HFFc6 (cell line): ENCODE measurements at places on chromosomes 2 and 18.

DNA sequence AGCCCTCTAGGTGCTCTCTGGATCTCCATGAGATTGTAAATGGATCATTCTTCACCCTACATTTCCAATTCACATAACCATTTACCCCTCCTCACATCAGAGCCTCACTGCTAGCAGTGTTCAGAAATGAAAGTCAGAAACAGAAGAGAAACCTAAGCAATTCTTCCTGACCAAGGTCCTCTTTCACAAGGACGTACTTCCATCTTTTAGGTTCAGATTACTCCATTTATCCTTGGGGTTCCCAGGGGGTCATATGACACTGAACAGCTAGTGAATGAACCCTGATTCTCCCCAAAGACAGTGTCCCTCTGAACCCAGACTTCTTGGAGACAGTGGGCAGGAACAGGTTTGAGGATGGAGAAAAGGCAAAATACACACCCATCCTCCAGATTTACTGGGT, 12.9 kb upstream of the MARCO start:
- no peak for DNase-seq

- no peak for DNase-seq
These were observed 854.0 kb upstream of the LRRTM1 start for GRCh38 chr2:81158505-81158904.

DNA sequence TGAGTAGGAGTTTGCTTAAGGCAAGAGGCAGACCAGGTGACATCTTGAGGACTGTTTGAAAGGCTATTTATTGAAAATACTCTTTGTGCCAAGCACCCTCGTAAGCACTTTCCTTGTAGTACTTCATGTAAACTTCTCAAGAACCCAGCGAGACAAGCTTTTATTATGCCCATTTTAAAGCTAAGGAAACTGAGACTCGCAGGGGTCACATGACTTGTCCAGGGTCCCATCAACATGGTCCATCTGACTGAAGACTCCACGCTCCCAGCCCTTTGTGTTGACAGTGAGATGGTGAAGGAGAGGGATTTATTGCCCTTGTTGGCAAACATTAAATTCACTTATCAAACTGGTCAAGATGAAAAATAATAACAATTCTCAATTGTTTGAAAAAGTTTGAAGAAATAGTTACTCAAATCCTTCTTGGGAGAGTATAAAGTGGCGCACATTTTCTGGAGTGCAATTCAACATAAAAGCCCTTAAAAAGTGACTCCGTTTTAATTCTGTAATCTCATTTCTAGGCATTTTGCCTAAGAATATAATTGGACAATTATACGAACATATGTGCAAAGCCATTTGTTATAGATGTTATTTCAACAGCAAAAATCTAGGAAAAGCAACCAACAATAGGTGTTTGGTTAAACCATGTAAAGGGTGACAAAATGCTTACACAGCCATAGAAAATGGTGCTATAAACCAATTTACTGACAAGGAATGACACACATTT, 270.5 kb upstream of the NCKAP5 start:
- DNase-seq: no peak

DNA sequence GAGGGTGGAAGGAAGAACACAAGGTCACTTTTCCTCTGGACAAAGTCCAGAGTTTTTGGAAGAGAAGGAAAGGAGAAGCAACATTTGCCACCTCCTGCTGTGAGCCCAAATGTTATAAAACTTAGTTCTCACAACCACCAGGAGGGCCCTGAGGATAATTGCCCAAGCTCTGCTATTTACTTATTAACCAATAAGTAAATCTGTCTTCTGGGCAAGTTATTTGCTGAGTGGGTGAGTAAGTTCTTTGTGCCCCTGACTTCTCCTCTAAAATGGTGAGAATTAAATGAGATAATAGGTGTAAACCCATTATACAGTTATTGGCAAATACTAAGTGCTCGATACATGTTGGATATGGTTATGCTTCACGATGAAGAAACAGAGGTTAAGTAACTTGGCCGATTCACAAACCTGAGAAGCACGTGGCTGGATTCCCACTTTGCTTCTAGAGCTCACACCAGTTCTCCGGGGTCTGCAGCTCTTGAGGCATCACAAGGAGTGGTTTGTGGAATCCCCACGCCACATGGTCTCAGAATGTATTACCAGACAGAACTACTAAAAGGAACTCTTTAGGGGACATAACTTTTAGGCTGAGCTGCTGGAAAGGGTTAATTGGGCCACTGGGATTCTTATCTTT, 164.1 kb downstream of the MYCN start:
- no peak for DNase-seq

GRCh38 chr2:119232666-119232993, 9.0 kb downstream of the STEAP3 start:
- no peak for DNase-seq

DNA sequence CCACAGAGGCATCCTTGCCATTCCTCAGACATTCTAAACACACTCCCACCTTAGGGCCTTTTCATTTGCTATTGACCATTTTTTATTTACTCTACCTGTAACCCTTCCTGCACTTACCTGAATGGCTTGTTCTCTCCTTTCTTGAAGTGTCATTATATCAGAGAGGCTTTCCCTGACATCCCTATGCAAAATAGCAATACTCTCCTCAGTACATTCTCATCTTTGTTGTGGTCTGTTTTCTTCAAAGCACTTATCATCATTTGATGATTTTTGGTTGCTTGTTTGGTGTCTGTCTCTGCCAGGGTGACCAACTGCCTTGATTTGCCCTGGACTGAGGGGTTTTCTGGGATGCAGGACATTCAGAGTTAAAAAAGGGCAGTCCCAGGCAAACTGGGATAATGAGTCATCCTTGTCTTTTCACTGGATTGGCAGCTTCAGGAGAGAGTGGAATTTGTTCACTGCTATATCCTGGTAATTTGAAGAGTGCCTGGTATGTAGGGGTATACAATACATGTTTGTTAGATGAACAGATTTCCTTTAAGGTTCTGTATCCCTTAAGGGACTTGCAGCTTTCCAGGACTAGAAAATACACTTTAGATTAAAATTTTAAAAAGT, 102.4 kb downstream of the BABAM2 start:
- DNase-seq: peak; percentile 38

DNA sequence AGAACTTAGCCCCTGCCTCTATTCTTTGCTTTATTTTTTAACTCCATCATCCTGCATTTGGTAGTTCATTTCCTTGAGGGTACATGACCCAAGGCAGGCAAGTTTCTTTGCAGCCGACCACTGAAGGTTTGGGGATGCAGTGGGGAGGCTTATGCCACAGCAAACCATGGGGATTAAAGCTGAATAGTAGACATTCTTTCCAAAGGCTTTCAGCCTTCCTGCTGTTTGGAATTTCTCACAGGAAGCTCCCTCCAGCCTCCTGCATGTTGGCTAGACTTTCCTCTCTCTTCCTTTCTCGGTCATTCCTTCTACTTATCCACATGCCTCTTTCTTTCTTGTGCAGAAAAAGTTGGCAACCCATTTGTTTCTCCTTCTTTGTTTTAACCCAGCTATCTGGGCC, 77.3 kb downstream of the SOCS6 start:
- DNase-seq: no peak

GRCh38 chr18:76467371-76468190, 27.5 kb downstream of the ZNF516 start:
- no peak for DNase-seq

DNA sequence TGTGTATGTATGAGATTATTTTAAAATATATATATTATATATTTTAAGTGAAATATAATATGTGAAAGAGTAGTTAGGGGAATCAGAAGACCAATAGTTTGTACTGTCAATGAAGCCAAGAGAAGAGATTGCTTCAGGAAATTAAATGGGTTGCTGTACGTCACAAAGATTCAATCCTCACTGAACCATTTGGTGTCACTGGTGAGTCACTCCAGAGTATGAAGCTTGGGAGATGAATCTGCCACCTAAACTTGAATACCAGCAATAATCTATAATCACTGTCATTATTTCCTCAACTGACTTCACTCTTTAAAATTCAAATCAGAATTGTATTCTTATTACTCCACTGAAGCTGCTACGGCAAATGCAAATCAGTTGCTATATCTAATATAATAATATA, 41.9 kb upstream of the SCN9A start:
- peak; percentile 46 for DNase-seq

DNA sequence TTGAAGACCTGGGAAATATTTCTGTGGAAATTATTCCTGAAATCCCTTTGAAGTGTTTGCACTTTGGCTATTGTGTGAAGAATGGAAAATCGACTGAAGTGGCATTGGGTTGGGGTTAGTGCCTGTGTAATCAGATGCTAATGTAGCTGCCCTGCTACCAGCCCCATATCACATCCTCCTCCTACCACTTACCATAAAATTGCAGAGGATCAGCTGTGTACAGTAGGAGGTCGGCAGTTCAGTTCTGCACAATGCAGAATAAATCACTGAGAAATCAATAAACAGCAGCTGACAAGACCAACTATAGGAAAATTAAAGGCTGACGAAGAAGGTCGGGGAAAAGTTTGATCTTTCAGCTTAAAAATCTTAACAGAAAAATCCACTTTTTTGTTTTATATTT, 440.9 kb downstream of the PTPRM start:
- DNase-seq: no peak

DNA sequence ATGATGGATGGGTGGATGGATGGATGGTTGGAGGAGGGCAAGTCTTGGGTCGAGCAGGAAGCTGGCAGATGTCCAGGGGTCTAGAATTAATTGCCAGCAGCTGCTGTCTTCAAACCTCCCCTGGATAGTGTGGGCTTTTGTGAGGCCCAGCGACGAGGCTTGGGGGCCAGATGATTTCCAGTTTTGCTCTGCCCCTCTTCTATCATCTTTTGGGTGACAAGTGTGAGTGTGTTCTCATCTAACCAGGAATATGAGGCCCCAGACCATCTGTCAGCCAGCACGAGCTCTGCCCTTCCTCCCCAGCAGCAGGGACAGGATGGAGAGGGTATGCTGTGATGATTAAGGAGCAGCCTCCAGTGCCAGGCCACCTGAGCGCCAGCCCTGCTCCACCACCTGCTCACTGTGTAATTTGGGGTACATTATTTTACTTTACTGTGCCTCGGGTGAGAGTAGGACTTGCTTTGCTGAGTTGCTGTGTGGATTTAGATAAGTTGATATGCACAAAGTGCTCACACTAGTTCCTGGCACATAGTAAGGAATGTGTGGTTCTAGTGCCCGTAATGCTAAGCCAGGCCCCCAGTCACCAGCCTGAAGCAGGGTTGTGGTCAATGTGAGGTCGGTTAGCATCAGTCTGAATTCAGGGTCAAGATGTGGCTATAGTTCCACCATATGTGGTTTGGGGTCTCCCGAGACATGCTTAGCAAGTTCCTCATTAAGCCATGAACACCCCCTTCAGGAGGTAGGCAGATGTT, 251.1 kb downstream of the CYP26B1 start:
- no peak for DNase-seq

GRCh38 chr2:122422384-122422991, 667.0 kb downstream of the TSN start:
- no peak for DNase-seq
